Activated CD8-positive, alpha-beta memory T cell treated with anti-CD3 and anti-CD28 coated beads, Interleukin-2, amount 10 ng/mL, durations not matched to agents 7 days and 5 days (primary cell): ENCODE measurements at places on chromosomes 12 and 14.

DNA sequence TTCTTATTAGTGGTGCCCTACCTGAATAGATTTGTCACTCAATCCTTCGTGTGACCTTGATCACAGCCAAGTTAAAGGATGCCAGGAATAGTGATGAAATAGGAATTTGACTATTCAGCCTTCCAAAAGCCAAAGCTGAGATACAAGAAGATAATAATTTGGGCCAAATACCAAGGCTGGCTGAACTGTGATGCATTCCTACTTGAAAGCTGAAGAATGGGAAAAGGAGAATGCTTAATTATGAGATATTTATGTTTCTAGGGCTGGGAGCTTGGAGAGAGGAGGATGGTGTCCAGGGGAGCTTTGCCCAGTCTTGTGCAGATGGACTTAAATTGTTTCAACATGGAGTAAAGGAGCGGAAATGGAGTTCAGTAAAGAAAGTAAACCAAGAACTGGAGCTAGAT, 5.2 kb downstream of the RNASE7 start:
- no peak for DNase-seq

- DNase-seq, result no peak
Measured at GRCh38 chr14:97846156-97846555, 1049.0 kb downstream of the VRK1 start.

- DNase-seq, result no peak
Measured at GRCh38 chr12:33876618-33877017, 145.7 kb upstream of the ALG10 start.

DNA sequence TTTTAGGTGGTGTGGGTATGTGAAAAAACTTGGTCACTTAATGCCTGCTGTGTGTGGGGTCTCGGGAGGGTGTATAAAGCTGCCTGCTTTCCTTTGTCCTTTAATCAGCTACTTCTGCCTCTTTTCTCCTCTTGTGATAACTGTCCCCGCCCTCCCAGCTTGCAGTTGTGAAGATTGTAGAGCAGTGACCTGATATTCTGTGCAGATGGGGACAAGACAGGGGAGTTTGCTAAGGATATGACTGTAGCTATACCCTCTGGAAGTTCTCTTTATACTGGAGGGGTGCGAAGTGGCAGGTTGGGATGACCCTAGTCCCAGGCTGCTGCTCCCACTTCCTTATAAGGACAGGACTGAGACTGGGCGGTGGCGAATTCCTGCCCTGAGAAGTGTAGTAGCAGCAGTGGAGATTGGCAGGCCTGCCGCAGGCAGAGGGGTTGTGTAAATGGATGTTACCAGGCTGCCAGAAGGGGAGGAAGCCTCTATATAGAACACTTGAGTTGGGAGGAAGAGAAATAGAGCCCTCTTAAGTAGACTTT, 835 bp downstream of the MYL6 start:
- DNase-seq, result peak; percentile 59

DNA sequence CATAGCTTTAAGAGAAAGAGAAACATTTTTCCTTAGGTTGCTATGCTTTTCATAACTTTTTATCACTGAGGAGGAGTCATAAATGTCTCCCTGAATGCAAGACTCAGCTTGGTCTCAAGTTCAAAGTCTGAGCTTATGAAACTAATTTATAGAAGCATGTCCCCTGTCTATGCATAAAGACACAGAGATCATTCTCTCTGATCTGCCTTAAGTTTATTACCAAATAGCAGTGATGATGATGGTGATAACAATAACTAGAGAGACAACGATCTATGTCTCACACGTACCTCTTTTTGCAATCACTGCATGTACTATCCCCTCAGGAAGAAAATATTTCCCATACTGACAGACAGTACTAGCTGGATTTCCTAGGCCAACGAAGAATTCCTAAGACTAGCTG, 266.4 kb upstream of the G2E3 start:
- DNase-seq, result no peak

DNA sequence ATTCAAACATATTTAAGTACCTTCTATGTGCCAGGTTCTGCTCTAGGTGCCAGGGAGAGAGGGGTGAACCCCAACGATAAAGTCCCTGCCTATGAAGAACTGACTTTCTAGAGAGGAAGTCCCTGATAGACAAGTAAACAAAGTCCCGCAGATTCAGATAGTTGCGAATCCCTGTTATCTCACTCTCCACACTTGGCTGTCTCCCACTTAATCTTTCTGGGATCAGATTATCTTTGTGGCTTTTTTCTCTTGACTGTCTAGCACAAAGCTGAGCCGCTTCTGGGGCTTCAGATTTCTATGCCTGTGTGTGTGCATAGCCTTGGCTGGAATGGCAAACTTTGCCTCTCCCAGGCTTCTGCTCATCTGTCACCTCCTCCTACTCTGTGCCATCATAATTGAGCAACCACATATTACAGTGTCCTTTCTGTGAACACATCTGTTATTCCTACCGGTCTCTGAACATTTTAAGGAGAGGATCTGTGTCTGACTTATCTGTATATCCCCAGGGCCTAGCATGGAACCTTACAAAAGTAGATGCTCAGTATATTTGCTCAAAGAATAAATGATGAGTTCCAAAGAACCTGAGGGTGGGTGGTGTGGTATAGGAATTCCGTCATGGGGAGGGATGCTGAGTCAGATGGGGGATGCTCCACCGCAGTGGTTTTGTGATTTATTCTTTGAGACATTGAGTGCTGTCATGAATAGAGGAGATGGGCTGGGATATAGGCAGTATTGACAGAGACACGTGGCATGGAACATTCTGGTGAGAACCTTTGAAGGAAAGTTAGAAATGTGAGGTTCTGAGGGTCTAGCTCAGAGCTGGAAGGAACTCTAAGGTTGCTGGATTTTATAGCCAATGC, 28.5 kb downstream of the RGS6 start:
- no peak for DNase-seq

- no peak for DNase-seq
Measured at GRCh38 chr12:40921563-40922163, 229.4 kb downstream of the CNTN1 start.

DNA sequence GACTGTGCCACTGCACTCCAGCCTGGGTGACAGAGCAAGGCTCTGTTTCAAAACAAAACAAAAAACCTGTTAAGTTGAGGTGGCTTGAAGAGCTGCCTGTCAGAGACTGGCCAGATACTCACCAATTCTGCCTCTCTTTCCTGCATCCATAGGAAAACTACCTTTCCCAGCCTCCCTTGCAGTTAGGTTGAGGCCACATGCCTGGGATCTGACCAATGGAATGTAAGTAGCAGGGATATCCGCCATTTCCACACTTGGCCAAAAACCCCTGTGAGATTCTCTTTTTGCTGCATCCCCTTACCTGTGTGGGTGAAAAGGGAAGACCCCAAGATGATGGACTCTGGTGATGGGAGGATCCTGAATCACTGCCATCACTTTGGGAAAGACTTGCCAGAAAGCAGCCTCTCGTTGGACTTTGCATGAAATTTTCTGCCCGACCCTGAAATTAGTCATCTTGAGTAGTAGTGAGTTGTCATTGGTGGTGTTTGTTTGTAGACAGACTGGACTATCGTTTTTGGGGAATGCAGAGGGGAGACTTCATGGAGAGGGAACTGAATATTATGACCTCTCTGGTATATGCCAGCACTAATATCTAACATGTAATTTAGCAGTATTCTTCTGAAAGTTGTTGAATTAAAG, 14.0 kb downstream of the GPR68 start:
- DNase-seq, result peak; percentile 68

GRCh38 chr14:72528059-72528862, 365.6 kb downstream of the DPF3 start:
- no peak for DNase-seq
